ENCODE measurements at places on chromosomes 1 and 21.
A peak's percentile ranks its signal among the peaks of the same experiment; 100 is the strongest.

DNA sequence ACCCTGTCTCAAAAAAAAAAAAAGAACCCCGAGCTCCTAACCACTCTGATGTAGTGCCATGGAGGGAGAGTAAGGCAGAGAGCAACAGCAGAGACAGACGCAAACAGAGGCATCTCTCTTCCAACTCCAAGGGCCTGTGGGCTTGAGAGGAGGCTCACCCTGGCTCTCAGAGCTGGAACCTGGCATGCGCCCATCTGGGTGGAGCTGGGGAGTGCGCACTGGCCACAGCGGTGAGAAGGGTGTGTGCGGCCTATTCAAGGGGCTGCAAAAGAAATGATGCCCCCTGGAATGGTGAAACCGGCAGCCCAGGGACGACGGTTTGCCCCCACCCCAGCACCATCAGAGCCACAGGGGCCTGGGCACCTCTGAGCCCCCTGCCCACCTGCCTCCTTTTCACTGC is 17.6 kb downstream of the COL8A2 start:
- no peaks in the 10 kb centered on the region for H3K36me3 ChIP-seq
- H3K4me3 ChIP-seq = no peak overlapping the region
- no peaks in the 10 kb centered on the region for H3K27me3 ChIP-seq
- H3K4me1 ChIP-seq = no peaks in the 10 kb centered on the region
- no peak for DNase-seq
- no peak overlapping the region for H3K27ac ChIP-seq

- H3K4me1 ChIP-seq = no peaks in the 10 kb centered on the region
- H3K4me3 ChIP-seq = no peak overlapping the region
- no peak for DNase-seq
- H3K27me3 ChIP-seq = no peaks in the 10 kb centered on the region
- no peaks in the 10 kb centered on the region for H3K36me3 ChIP-seq
Observed at GRCh38 chr1:150906329-150906728, 19.4 kb downstream of the CTXND2 start.

DNA sequence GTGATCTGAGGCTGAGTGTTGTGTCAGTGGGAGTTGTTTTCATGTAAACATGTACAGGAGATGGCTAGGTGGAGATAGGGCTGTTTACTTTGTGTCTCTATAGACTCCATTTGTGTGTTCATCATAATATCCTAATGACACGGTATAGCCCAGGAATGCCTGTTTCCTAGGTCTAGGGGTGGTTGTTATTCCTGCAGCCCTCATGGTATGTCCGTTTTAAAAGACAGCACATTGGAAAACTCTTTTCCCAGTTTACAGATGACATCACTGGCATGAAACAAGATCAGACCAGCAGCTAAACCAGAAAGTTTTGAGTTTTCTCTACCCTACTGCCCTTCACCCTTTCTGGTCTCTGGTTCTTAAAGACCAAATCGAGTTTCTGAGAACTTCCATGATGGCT is 227.3 kb upstream of the TMEM51 start:
- no peaks in the 10 kb centered on the region for H3K36me3 ChIP-seq
- H3K27ac ChIP-seq = no peak overlapping the region
- H3K27me3 ChIP-seq = no peaks in the 10 kb centered on the region
- peaks cover 14% of the 10 kb centered on the region for H3K4me1 ChIP-seq
- no peak overlapping the region for H3K4me3 ChIP-seq

DNA sequence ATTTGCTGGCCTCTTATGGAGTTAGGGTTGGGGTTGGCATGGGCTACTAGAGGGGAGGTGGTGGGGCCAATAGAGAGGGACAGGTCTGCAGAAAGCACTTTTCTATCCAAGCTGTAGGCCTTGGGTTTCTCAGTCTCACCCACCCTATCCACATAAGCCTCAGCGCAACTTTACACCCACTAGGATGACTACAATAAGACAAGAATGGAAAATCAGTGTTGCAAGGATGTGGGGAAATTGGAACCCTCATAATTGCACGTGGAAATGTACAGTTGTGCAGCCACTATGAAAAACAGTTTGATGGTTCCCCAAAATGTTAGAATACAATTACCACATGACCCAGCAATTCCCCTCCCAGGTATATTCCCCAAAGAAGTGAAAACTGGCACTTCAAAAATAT is 14.0 kb upstream of the GSTM4 start:
- peaks cover 8% of the 10 kb centered on the region for H3K4me1 ChIP-seq
- H3K36me3 ChIP-seq = no peaks in the 10 kb centered on the region
- no peaks in the 10 kb centered on the region for H3K27me3 ChIP-seq
- DNase-seq = no peak
- no peak overlapping the region for H3K27ac ChIP-seq
- H3K4me3 ChIP-seq = no peak overlapping the region

GRCh38 chr1:34050709-34051485 is 114.1 kb downstream of the CSMD2 start:
- H3K27ac ChIP-seq = no peak overlapping the region
- H3K36me3 ChIP-seq = no peaks in the 10 kb centered on the region
- H3K4me3 ChIP-seq = no peak overlapping the region
- no peaks in the 10 kb centered on the region for H3K27me3 ChIP-seq
- H3K4me1 ChIP-seq = no peaks in the 10 kb centered on the region

DNA sequence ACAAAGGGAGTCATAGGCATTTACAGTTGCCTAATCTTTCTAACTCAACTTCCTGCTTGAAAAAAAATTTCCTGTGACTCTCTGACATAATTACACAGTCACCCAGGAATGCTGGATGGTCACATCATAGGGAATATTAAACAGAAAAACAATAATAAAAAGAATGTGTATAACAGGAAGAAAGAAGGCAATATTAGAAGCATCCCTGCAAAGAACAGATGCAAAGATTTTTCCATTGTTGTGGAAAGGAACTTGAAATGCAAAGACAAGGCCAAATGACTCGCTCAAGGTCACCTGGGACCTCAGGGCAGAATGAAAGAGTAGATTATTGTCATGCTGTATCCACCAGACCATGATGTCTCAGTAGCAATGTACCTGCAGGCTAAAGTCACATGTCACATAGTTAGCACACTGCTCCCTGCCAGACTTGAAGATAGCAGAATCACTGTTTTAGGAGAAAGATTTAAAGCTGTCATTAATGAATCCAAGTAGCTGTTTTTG is 184.3 kb downstream of the CYYR1 start:
- no peak overlapping the region for H3K4me3 ChIP-seq
- H3K4me1 ChIP-seq = no peaks in the 10 kb centered on the region
- no peaks in the 10 kb centered on the region for H3K36me3 ChIP-seq

DNA sequence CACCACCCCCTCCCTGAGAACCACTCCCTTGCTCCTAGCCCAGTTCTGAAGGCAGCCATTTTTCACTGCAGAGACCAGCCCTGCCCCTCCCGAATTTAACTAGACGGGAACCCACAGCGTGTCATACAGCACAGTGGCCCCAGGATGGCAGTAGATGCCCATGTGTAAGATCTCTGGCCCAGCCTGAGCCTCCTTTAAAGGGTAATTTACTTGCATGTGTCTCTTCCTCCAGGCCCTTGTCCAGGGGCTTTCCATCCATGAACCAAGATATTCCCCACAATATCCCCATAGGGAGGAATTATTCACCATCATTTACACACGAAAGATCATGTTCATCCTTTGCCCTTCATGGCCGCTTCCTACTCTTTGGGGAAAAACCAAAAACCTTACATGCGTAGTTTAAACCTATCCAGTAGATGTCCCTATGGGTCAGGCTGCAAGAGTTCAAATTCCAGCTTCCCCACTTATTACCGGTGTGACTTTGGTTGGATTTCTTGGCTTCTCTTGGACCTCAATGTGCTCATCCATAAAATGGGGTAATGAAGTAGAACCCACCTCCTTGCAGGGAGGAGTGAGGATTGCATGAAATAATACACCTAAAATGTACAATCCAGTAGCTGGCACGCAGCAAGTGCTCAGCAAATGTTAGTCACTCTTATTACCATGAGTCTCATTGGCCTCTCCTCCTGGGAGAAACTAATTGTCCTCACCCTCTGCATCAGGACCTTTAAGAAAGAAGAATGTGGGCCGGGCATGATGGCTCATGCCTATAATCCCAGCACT is 4.0 kb upstream of the LACTBL1 start:
- no peak overlapping the region for H3K27ac ChIP-seq
- H3K4me3 ChIP-seq = no peak overlapping the region
- no peaks in the 10 kb centered on the region for H3K36me3 ChIP-seq
- DNase-seq = peak; percentile 52
- H3K4me1 ChIP-seq = no peaks in the 10 kb centered on the region
- no peaks in the 10 kb centered on the region for H3K27me3 ChIP-seq

DNA sequence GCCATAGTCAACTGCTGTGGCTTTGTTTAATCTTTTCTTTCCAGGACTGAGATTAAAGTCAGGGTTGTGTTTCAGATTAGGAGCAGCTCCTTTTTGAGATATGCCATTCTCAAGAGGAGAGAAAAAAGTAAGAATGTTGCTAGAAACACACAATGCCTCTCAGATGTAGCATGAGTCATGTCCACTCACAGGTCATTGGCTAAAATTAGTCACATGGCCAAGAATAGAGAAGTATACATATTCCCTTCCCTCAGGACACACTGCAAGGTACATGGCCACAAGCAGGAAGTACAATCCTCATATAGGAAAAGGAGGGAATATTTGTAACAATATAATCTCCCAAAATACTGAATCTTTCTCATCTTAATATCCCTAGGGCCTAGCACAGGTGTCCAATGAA is 141.9 kb upstream of the PTBP2 start:
- H3K4me1 ChIP-seq = no peaks in the 10 kb centered on the region
- H3K27ac ChIP-seq = no peak overlapping the region
- DNase-seq = no peak
- H3K36me3 ChIP-seq = no peaks in the 10 kb centered on the region
- no peaks in the 10 kb centered on the region for H3K27me3 ChIP-seq
- no peak overlapping the region for H3K4me3 ChIP-seq

- no peaks in the 10 kb centered on the region for H3K4me1 ChIP-seq
- H3K4me3 ChIP-seq = no peak overlapping the region
- H3K27me3 ChIP-seq = no peaks in the 10 kb centered on the region
- no peak overlapping the region for H3K27ac ChIP-seq
- no peak for DNase-seq
Observed at GRCh38 chr1:210412240-210412639, 83.5 kb downstream of the HHAT start.

- no peaks in the 10 kb centered on the region for H3K4me1 ChIP-seq
- no peak overlapping the region for H3K27ac ChIP-seq
- DNase-seq = no peak
- no peaks in the 10 kb centered on the region for H3K27me3 ChIP-seq
Observed at GRCh38 chr1:225933072-225933471, 7.9 kb downstream of the LEFTY2 start.

DNA sequence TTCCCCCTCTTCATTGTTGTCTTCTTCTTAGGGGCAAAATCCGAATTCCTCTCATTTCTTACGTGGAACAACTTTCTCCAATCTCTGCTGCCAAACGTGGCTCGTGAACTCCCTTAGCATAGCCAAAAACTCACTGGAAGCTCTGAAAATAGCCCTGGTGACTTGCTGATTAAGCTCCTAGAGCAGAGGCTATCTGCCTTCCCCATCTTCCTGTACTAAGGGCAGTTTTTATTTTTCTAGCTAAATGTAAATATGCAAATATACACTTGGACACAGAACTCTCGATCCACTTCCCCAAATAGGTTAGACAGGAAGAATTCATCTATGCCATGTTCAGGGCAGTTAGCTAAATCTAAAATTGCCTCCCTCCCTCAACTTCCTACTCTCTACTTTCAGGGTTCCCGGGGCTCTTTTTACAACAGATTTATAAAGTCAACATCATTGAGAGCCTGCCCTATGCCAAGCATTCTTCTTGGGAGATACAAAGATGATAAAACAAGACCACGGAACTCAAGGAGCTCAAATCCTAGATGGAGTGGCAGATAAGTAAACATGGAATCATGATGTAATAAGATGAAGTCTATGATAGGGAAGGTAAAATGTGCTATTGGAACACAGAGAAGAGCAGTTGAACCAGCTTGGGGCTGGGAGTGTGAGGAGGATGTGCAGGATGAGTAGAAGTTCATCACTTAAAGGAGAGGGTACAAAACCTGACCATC is 59.4 kb upstream of the FMOD start:
- H3K27ac ChIP-seq = peak overlapping the region; percentile 61
- no peaks in the 10 kb centered on the region for H3K27me3 ChIP-seq
- H3K36me3 ChIP-seq = no peaks in the 10 kb centered on the region
- H3K4me1 ChIP-seq = peaks cover 9% of the 10 kb centered on the region
- H3K4me3 ChIP-seq = no peak overlapping the region

GRCh38 chr1:234724516-234725176 is 114.7 kb upstream of the IRF2BP2 start:
- peaks cover 77% of the 10 kb centered on the region for H3K4me1 ChIP-seq
- peak; percentile 75 for DNase-seq
- H3K4me3 ChIP-seq = peak overlapping the region; percentile 5
- H3K36me3 ChIP-seq = no peaks in the 10 kb centered on the region

- no peak overlapping the region for H3K4me3 ChIP-seq
- H3K27me3 ChIP-seq = no peaks in the 10 kb centered on the region
- no peak overlapping the region for H3K27ac ChIP-seq
- DNase-seq = no peak
Observed at GRCh38 chr1:104132382-104132973, 382.8 kb downstream of the AMY1C start.

GRCh38 chr1:228464487-228464983 is 22.6 kb upstream of the RNF187 start:
- peaks cover 49% of the 10 kb centered on the region for H3K27me3 ChIP-seq
- DNase-seq = peak; percentile 52
- no peaks in the 10 kb centered on the region for H3K36me3 ChIP-seq
- peak overlapping the region; percentile 22 for H3K4me3 ChIP-seq

- no peaks in the 10 kb centered on the region for H3K27me3 ChIP-seq
- H3K4me1 ChIP-seq = peaks cover 31% of the 10 kb centered on the region
- H3K36me3 ChIP-seq = no peaks in the 10 kb centered on the region
- H3K27ac ChIP-seq = peak overlapping the region; percentile 32
- H3K4me3 ChIP-seq = no peak overlapping the region
Observed at GRCh38 chr1:58854576-58854975, 70.7 kb upstream of the JUN start.

DNA sequence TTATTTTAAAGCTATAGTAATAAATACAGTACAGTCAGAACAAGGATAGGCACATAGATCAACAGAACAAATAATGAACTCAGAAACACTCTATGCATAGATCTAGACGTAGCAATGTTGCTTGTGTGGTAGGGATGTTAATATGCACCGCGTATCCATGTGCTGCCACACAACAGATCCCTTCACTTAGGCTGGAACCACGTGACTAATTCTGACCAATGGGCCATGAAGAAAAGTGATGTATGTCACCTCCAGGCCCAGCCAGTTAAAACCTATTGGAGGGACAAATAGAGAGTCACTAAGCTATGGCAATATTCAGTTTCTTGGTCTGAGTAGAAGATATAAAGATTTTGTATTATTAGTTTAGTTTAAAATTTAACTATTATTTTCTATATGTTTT is 91.4 kb downstream of the ADAMTS1 start:
- no peak for DNase-seq
- no peaks in the 10 kb centered on the region for H3K36me3 ChIP-seq
- H3K27ac ChIP-seq = no peak overlapping the region

GRCh38 chr1:41518471-41518870 is 34.0 kb upstream of the EDN2 start:
- H3K27me3 ChIP-seq = no peaks in the 10 kb centered on the region
- no peak overlapping the region for H3K4me3 ChIP-seq
- H3K36me3 ChIP-seq = no peaks in the 10 kb centered on the region
- no peak for DNase-seq
- peaks cover 28% of the 10 kb centered on the region for H3K4me1 ChIP-seq

Data from upper lobe of left lung (tissue), 6 donors.